ENCODE measurements at places on chromosomes 13 and 19. TPM values are rescaled to one million over a fixed set of nuclear protein-coding genes. Genes with fewer than 3 reads are reported as not detected.

DNA sequence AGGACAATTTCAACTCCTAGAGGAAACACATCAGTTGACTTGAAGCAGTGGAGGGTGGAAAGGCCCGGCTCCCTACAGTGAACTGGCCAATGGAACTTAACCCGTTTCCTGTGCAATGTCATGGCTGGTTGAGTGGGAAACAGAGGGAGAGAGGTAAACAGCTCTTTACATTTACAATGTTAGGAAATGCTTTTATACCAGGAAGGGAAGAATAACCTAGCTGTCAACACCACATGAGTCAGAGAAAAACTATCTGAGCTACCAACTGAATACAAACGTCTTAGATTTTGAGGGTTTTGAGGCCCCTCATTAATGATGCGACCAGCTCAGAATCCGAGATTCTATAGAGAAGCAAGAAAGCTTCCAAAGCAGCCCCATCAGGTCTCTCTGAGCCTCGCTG lies 36.7 kb downstream of the CARD8 start:
- no peak for ATAC-seq

DNA sequence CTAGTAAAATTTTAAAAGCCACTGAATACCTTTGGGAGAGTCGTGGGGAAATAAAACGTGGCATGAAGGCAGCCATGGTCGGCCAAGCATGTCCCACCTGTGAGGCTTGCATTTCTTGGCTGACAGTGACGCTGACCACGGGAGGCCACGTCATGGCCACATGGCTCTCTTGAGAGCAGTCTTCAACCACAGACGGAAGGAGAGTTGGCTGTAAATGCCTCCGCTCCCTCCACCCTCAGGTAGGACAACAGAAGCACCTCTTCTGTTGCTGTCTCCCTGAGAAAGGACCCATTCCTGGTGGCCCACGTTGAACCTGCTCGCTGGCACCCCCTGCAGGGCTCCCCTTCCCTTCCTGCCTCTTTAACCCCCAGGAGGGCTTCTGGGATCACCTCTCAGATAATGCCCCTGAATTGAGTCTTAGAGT lies 10.6 kb upstream of the LRRC25 start:
- no peak for ATAC-seq

DNA sequence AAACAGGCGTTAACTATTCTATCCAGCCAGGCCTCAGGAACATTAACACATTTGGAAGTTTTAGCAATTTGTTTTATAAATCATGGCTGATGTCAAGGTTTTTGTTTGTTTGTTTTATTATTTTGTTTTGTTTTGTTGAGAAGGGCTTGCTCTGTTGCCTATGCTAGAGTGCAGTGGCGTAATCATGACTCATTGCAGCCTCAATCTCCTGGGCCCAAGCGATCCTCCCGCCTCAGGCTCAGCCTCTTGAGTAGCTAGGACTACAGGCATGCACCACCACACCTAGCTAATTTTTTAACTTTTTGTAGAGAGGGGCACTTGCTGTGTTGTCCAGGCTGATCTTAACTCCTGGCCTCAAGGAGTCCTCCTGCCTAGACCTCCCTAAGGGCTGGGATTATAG lies 28.3 kb downstream of the NUP58 start:
- no peak for ATAC-seq

DNA sequence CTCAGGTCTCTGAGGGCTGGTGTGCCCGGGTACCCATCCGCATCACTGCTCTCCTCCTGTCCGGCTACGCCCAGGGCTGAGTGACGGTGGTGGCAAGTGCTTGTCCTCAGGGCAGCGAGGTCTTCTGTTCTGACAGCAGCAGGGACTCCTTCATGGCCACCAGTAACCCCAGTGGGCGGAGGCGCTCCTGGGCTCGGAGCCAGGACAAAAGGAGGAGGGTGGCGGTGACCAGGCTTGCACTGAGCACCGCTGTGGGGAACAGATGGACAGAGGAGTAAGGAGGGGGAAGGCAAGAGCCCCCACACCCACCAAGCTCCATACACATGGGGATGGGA lies 5.8 kb downstream of the CD320 start:
- peak; percentile 57 for ATAC-seq

DNA sequence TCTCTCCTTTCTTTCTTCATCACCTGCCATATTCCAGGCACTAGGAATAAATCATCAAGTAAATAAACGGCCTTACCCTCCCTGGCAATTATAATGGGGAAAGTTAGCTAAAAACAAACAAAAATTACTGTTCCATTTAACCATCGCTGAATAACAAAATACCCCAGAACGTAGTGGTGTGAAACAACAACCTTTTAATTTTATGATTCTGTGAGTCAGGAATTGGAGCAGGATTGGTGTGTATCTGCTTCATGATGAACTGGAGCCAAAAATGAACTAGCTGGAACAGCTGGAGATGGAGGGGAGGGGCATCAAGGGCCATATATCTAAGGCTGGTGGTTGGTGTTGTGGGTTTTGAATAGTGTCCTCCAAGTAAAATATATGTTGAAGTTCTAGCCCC lies 3.7 kb upstream of the CADM4 start:
- ATAC-seq: no peak

- ATAC-seq: no peak
These were observed 108.3 kb downstream of the POSTN start for GRCh38 chr13:37490176-37490779.

The ZNF100 gene
- 2.6 TPM for total RNA-seq

- ATAC-seq: no peak
These were observed 71.7 kb upstream of the CSNK1A1L start for GRCh38 chr13:37177125-37177524.

DNA sequence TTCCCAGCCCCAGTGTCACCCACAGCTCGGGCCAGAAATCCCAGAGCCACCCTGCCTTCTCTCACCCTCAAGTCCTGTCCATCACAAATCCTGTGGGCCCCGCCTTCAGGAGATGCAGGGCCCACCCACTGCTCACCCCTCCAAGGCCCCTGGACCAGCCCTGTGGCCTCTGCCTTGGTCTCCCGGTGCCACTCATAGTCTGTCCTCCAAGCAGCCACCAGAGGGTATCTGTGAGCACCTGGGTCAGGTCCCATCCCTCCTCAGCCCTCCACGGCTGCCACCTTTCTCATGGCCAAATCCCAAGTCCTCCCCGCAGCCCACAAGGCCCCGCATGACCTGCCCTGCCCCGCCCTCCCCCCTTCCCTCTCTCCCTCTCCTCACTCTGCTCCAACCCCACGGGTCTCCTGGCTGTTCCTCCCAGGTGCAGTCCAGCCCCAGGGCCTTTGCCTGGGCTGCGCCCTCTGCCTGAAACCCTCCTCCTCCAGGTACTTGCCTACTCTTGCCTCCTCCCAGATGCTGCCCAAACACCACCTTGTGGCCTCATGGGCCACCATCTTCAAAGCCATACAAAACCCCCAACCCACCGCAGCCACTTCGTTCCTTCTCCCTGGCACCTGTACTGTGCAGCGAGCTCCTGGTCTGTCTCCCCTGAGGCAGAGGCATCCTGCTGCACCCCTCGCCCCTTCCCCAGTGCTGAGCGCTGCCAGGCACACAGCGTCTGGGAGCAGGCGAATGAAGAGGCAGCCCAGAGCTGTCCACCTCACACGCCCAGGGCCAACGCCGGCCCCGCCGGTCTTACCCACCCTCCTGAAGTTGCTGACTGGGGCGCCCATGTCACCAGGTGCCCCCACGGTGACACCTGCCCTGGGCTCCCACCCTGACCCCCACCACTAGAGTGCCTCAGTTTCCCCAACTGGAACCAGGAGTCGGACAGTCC lies 13.2 kb upstream of the UQCR11 start:
- ATAC-seq: no peak

DNA sequence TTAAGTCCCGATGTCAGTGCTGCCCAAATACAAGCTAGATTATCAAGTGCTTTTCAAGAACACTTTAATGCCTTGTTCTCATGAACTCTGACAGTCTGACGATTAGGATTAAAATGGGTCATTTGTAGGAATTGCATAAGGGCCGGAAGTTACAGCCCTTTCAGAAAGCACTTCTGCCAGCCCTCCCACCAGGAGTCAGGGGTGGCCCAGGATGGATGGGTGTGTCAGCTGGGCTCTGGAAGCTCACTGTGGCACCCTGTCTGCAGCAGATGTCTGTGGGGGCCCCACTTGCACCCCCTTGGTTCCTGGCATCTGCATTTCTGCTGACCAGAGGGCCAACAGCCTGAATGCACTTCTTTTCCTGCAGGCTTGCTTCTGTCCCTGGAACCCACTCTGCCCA lies 712.7 kb downstream of the UQCRFS1 start:
- ATAC-seq: no peak

DNA sequence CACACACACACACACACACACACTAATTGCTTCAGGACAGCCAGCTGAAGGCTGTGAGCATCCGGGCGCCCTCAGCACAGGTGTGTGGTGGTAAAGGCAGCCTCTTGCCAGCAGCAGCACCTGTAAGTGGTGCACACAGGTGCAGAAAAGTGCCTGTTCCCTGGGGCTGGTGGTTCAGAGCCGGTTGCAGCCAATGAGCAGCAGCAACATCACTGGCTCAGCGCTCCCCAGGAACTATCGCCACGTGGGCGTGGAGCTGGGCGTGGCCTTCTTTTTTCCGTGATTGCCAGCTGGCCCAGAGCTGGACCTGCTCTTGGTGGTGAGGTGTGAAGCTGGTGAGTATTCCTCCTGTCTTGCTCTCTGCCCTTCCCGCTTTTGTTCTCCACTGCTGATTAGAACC lies at the start of gene NLRP5:
NLRP5 (plus strand) TSS at position 289 of the 400 bp plus-strand sequence.
- ATAC-seq: no peak

DNA sequence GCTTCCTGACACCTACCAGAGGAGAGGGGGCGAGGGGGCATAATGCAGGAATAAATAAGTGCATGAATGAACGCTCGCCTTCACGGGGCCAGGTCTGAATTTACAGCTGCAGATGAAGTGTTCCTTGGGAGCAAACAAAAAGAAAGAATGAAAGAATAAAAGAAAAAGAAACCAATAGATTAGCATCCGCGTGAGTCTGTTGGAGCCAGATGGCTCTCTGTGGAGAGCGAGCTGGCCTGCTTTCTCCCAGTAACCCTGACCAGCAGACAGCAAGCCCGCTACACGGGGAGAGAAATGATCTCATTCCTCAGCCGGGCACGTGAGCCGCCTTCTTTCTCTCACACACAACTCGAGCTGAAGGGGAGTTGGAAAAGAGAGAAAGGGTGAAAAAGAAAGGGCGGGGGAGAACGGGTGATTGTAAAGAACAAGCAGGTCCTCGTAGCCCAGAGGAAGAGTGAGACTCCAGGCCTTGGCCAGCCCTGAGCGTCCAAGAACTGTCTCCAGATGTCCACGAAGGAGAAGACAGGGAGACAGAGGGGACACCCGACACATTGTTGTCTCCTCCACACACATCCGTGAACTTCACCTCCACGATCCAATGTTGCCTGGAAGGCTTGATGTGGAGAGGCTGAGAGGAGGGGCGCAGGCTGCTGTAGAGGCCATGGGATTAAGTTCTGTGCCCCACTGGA lies 81.4 kb downstream of the RNASEH2B start:
- peak; percentile 84 for ATAC-seq

The MADCAM1 gene
- 0.40 TPM for total RNA-seq

The ELSPBP1 gene
- total RNA-seq: not detected

DNA sequence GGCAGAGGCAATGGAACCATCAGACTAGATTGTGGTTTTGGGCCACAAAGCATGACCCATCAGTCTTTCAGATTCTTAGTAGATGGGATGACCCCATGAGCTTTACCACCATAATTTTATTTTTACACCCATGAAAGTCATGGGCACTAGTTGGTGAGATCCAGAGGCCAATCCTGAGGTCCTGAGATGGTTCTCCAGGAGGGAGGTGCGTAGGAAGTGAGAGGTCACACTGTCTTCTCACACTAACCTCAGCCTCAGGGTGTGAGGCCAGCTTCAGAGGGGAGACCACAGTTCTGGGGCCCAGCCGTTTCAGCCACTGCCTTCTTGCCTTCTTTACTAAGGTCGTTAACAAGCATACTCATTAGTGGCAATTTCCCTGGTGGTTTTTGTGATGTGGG lies 106.4 kb downstream of the AKAP11 start:
- no peak for ATAC-seq

The LIM2 gene
- not detected for total RNA-seq

DNA sequence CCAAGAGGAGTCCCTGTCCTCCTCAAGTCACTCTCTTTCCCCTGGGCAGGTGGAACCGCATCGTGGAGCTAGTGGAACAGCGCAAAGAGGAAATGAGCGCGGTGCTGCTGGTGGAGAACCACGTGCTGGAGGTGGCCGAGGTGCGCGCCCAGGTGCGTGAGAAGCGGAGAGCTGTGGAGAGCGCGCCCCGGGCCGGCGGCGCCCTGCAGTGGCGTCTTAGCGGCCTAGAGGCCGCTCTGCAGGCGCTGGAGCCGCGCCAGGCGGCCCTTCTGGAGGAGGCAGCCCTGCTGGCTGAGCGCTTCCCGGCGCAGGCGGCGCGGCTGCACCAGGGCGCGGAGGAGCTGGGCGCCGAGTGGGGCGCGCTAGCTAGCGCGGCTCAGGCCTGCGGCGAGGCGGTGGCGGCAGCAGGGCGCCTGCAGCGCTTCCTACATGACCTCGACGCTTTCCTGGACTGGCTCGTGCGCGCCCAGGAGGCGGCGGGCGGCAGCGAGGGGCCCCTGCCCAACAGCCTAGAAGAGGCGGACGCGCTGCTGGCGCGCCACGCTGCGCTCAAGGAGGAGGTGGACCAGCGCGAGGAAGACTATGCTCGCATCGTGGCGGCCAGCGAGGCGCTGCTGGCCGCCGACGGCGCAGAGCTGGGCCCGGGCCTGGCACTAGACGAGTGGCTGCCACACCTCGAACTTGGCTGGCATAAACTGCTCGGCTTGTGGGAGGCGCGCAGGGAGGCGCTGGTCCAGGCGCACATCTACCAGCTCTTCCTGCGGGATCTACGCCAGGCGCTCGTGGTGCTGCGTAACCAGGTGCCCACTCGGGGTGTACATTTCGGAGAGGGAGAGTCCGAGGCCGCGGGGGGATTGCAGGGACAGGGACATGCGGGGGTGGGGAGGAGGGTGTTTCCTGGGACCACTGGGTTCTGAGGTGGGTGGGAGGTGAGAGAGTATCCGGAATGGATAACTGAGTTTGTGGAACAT lies 52.8 kb downstream of the SPTBN4 start:
- no peak for ATAC-seq

The THSD8 gene
- not detected for total RNA-seq

DNA sequence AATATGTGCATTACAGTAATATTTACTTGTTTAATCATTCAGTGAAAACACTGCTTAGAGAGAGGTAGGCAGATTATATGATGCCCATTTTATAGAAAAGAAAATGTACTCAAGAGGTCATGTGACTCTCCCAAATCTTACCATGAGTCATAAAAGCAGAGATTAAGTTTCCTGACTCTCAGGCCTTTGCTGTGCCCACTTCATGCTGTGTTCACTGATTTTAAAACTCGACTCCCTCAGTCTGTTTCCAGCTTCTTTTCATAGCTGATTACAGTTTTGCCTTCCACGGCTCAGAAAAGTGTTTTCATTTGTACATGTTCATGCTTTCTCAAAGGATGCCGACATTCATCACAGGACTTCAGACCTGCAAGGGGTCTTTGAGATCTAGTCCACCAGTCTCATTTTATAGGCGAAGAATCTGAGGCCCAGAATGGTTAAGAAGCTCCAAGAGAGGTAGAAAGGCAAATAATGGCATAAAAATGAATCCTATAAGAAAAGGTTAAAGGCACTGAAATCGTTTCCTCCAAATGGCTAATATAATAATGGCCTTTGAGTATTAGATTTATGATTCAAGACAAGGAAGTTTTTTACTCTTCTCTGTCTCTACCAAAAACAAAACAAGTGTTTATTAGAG lies 9.0 kb upstream of the IPO5 start:
- no peak for ATAC-seq
